ENCODE measurements at places on chromosomes 1 and 21.
A peak's percentile ranks its signal among the peaks of the same experiment; 100 is the strongest.

DNA sequence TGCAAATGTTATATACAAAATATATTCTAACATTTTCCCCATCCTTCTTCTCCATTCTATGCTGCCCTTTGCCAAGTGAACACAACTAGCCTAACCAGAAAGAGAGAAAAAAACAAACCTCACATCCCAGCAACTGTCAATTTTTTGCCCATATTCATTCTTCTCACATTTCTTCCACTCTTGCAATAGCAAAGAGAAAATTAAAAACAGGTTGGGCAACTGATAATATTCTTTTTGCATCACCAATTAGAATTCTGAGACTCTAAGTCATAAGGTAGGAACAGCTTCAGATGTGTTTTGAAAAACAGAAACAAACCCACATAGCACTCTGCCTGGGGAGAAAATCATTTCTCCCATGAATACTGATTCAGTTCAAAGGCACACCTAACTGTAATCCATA lies 25.2 kb upstream of the EXO1 start:
- DNase-seq = no peak

GRCh38 chr1:41742219-41742618 lies 176.5 kb downstream of the HIVEP3 start:
- no peak for DNase-seq

DNA sequence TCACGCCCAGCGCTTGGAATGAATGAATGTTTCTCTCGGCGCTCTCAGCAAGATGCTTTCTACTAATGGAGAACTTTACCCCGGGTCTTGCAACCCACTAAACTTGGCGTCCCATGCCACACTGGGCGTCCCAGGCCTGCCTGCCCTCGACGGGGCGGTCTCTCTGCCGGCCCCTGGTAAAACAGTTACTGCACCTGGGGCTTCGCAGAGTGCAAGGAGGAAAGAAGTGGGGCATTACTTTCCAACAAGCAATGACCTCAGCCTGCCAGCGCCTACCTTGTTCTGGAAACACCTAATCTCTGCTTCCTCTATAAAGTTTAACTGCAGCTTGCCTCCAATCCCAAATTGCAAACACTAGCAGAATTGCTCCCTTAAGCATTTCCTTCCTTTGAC lies 27.8 kb upstream of the NFIA start:
- no peak for DNase-seq

DNA sequence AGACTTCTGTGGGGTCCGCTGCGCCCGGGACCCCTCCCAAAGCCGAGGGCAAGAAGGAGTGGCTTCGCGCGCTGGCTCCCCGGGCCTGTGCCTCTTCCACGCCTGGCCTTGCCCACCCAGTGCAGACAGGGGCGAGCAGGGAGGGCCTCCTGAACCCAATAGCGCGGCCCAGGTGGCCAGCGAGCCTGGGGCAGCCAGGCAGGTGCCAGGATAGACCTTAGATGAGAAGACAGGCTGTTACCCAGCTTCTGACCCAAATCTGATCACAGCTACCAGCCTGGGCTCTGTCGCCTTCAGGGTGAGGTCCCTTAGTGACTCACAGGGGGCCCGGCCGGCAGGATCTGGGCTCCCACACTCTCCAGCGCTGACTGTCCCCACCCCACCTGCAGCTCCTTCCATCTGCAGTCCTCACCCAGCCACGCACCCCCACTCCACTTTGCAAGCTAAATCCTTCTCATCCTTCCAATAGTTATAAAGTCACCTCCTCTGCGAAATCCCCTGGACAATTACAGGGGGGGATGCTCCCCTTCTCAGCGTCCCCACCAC lies 9.6 kb downstream of the CLEC20A start:
- no peak for DNase-seq

DNA sequence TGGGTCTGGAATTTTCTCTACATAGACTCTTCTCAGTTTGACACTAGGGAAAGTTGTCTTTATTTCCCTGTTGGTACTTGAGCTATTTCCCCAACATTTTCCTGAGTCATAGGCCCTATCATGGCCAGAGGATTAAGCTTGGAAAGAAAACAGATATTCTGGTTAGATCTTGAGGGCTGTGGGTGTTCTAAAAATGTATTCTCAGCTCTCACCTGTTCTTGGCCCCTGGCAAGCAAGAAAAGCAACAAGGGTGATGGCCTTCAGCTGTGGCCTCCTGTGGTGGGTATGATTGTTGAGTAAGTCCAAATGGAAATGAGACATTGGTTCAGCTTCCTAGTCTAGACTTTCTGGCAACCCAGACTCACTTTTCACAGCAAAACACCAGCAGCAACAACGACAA lies 17.4 kb upstream of the LCE3A start:
- no peak for DNase-seq

DNA sequence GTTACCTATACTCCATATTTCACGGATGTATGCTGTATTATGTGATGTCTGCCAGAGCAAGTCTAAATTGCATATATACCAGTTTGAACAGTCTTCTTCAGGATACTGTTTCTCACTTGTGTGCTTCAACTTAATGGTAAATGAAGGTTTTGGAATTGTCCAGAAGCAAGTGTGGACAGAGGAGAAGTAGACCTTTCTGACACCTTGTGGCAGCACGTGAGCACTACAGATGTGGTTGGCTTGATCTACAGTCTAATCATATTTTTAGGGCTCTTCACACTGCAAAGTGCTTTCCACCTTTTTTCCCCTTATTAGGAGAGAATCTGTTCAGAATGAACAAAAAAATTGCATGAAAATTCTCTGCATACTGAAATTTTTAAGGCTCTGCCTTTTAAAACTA lies 10.9 kb downstream of the MORC3 start:
- DNase-seq = peak; percentile 78

- no peak for DNase-seq
Measured at GRCh38 chr1:184380468-184380867, 6.4 kb upstream of the C1orf21 start.

GRCh38 chr1:198556971-198557370 lies 16.5 kb upstream of the ATP6V1G3 start:
- DNase-seq = peak; percentile 4

GRCh38 chr1:192485692-192486436 lies 89.7 kb upstream of the RGS1 start:
- DNase-seq = no peak

GRCh38 chr1:236137285-236137852 lies 5.0 kb upstream of the GPR137B start:
- peak; percentile 7 for DNase-seq

GRCh38 chr1:25586181-25586588 lies 30.4 kb upstream of the MAN1C1 start:
- DNase-seq = no peak

- no peak for DNase-seq
Measured at GRCh38 chr1:114292194-114292593, 138.5 kb upstream of the SYT6 start.

GRCh38 chr1:201983380-201983805 lies 945 bp downstream of the RNPEP start:
- peak; percentile 55 for DNase-seq

DNA sequence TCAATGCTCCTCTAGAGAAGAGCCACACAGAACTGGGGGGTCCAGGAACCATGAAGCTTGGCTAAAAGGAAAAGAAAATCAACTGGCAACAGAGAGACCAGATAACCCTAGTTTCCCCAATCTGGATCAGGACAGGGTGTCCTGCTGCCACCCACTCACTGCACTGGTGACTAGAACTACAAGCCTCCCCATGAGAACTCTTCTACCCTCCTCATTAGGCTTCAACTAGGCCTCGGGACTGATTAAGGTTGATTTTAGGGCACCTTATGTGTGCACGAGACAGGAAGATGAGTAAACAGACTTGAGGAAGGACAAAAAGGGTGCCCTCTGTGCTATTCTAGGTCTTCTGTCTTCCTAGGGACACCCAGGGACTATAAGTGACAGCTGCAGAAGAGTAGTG lies 2.3 kb upstream of the SF3B4 start:
- DNase-seq = no peak

- DNase-seq = no peak
Measured at GRCh38 chr1:33860671-33861070, 3.2 kb upstream of the HMGB4 start.

DNA sequence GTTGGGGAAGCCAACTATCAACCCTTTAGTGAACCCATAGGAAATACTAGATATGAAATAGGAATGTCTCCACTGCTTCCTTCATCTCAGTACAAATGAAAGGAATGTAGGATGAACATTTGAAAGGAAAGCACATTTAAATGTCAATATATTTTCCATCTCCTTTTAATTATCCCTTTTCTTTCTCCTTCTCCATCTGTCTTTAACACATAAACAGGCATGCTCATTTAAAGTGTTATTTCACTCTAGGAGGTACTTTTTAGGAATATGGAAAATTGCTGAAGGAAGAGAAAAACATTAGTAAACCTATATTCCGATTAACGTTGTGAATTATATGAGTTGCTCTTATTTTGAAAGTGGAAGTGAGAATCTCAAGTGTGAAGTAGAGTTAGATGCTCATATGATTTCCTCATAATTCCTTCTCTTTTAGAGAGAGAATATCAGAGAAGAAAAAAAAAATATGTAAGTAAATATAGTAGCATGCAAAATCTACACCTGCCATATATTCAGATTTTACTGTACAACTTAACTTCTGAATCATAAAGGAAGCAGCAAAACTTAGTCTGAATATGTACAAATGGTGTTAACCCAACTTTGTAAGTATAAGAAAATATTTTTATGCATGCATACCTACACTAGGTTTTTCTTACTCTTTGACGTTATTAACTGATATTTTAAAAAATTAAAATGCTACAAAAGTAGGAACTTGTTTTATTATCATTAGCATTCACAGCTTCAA lies 406.9 kb upstream of the B3GALT2 start:
- no peak for DNase-seq

- DNase-seq = no peak
Measured at GRCh38 chr1:170414989-170415709, 116.8 kb upstream of the GORAB start.

DNA sequence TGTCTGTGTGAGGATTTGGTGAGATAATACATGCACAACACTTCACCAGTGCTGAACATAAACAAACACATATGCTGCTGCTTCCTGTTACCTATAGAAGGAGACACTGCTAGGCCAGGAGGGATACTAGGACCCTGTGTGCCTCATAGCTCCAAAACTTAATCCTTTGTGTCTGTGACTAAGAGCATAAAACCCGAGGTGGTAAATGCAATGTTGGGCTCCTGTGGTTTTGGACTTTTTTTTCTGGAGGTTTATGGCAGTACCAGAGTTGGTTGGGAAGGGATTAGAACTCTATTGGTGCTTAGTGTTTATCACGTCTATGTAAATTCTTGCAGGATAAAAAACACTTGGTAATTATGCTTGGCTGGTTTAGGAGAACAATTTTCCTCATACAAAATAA lies 122.9 kb downstream of the NUF2 start:
- DNase-seq = no peak

GRCh38 chr1:186819563-186819962 lies 9.2 kb upstream of the PLA2G4A start:
- DNase-seq = no peak

- no peak for DNase-seq
Measured at GRCh38 chr1:72997624-72998023, 715.3 kb upstream of the NEGR1 start.

GRCh38 chr21:45864436-45864835 lies 117.1 kb upstream of the COL6A1 start:
- no peak for DNase-seq

DNA sequence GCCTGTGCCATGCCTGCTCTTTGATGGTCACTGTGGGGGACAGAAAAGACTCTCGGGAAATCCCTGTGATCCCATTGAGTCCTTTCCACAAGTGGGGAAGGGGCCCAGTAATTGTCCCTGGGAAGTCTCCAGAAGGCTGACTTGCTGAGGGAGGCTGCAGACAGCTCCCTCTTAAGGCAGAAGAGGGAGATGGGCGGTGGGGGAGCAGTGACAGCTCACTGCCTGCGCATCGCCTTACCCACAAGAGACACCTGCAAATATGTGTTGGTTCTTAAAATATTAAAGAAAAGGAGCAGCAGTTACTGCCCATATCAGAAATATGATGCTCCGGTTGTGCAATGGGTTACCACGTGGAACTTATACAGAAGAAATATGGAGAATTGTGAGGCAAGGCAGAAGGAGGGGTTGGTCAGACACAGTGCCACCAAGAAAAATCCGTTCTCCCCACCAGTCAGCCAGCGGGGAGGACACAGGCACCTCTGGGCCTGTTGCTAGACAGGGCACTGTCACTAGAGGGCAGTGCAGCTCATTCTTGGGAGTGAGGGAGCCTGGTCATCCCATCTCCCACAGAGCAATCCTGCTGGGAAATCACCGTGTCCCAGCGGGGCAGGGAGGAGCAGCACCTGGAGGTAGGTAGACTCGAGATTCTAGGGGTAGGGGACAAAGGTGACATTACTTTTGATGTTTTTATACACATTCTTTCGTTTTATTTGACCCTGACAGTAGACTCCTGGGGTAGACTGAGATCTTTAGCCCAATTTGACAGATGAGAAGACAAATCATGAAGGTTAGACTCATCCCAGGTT lies 6.9 kb upstream of the CAMK1G start:
- DNase-seq = peak; percentile 66

DNA sequence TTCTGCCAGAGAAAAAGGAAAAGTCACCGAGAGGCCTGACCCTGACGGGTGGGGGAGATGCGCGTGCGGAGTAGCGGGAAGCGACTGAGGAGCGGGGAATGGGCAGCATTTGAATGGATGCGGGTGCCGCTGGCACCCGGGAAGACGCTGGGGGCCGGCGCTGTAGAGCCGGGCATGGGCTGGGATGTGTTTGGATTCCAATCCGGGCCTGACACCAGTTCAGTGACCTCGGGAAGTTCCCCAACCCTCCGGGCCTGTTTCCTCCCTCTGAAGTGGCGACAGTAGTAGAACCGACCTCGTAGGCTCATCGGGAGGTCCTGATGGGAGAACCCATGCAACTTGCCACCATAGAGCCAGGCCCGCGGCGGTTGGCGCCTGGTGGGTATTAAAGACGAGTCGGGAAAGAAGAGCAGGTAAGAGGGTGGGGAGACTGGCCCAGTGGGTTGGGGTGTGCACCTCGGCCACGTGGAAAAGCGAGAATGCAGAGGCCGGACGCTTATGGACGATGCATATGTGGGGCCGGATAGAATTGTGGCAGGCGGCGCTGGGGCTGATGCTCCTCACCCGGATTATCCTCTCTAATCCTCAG lies 642 bp upstream of the SLC16A1 start:
- DNase-seq = peak; percentile 48

- no peak for DNase-seq
Measured at GRCh38 chr1:166933633-166934032, 41.7 kb downstream of the ILDR2 start.

DNA sequence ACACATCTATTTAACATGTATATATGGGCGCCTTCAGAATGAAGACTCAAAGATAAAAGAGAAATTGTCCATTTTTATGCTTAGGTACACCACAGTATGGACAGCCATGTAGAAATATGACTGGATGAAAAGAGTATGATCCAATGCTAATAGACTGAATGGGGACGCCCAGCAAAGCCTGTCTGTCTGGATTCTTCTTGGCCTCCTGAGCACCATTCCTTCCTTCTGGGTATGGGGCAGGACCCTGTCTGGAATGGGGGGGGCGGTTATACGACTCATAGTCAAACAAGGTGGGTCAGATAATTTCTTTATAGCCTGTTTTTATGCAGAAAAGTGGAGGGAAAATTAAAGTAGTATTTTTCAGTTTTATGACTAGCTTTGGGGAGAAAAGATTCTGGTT lies 81.2 kb upstream of the ABCD3 start:
- no peak for DNase-seq

Measured in hematopoietic multipotent progenitor cell treated with erythropoietin and hydrocortisone succinate and interleukin-3 and kit ligand, for 8 days (in vitro differentiated cells).